NCI-H748 treated with DMSO at 0.1 percent for 48 hours (cell line): ENCODE measurements at places on chromosomes 3 and 15.
A peak's percentile ranks its signal among the peaks of the same experiment; 100 is the strongest.

DNA sequence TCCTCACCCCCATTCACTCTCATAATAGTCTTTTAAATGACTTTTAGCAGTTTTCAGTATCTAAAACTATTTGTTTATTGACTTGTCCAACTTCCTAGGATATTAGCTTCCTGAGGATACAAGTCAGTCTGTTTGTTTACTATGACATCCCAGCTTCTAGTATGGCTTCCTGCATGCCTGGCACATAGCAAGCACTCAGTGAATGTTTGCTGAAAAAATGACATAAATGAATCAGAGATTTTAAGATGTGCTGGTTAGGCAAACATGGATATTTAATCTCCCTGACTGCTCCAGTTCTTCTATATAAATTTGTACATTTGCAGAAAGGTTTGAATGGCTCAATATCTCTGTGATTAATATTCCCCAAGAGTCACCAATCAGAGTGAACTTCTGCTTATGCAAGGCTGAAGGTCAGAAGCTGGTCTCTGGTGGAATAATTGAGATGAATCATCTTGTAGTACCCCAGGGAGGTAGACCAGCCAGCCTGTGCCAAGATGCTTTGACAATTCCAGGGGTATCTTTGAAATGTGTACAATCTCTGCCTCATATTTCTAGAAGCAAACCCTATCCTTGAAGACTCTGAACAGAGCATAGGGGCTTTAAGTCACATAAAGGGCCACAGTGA lies 219.0 kb upstream of the LMCD1 start:
- no peak for DNase-seq

- no peak for DNase-seq
Measured at GRCh38 chr15:99873451-99873850, 140.2 kb upstream of the LYSMD4 start.

- DNase-seq, result no peak
Measured at GRCh38 chr15:26134152-26134551, 271.0 kb upstream of the ATP10A start.

DNA sequence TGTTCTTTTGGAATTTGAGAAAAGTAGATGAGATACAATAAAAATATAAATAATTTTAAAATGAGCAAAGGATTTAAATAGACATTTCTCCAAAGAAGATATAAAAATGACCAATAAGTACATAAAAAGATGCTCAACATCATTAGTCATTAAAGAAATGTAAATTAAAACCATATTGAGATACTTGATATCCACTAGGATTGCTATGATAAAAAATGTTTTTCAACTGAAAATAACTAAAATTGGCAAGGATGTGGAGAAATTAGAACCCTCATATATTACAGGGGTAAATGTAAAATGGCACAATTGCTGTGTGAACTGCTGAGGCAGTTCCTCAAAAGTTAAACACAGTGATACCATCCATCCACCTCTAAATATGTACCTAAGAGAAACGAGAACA lies 38.8 kb downstream of the LRRFIP2 start:
- DNase-seq, result no peak

DNA sequence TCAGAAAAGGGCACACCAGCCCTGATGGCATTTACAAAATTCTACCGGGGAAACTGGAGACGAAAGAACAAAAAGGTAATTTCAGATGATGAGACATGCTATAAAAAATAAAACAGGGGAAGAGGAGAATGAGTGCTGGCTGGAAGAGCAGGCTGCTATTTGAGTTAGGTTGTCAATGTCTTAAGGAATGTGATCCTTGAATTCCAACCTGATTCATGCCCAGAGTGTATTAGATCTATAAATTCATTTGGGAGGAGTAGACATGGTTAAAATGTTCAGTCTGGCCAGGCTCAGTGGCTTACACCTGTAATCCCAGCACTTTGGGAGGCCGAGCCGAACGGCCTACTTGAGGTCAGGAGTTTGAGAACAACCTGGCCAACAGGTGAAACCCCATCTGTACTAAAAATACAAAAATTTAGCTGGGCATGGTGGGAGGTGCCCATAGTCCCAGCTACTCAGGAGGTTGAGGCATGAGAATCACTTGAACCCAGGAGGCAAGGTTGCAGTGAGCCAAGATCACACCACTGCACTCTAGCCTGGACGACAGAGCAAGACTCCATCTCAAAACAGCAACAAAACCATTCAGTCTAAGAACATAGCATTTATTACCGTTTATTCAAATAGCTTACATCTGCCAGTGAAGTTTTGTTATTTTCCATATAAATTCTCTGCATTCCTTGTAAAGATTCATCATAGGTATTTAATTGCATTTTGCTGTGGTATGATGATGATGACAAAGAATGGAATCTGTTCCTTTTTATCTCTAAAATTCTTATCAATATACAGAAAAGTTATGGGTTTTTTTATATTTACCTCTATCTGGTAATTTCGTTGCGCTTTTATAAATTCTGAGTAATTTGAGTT lies 126.7 kb upstream of the NR2E3 start:
- DNase-seq, result no peak

- no peak for DNase-seq
Measured at GRCh38 chr15:52259503-52259902, 36.1 kb downstream of the MYO5C start.

DNA sequence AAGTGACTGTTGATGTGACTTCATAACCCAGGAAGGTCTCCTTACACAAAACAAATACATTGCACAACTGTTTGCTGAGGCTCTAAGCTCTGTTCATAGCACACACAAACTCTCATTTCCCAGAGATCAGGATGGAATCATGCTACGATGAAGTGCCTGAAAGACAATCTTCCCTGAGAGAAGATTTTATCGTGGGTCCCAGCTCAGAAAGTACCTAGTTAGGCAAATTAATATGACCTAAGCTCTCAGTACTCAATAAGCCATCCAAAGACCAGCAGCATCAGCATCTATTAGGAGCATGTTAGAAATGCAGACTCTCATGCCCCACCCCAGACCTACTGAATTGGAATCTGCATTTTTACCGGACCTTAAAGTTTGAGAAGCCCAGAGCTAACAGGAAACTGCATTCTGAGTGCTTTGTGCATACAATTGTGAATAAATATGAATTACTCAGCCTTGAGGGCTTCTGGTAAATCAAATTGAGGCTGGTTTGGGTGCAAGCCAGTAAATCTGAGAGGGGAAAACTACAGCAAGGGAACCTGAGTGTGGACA lies 161.5 kb upstream of the C2CD4B start:
- DNase-seq, result no peak

DNA sequence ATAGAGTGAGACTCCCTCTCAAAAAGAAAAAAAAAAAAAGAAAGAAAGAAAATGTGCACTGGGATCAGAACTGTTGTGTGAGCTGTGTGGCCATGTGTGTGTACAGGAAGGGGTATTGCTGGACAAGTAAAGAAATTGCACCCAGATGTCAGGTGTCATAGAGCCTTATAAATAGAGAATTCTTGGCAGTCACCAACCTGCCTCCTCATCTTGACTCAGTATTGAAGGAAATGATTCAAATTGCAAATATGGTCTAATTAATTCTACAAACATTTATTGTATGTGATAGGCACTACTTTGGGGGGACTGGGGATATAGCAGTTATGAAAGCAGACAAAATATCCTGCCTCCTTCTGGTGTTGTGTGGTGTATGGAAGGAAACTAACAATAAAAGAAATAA lies 243.8 kb upstream of the TTC14 start:
- no peak for DNase-seq

DNA sequence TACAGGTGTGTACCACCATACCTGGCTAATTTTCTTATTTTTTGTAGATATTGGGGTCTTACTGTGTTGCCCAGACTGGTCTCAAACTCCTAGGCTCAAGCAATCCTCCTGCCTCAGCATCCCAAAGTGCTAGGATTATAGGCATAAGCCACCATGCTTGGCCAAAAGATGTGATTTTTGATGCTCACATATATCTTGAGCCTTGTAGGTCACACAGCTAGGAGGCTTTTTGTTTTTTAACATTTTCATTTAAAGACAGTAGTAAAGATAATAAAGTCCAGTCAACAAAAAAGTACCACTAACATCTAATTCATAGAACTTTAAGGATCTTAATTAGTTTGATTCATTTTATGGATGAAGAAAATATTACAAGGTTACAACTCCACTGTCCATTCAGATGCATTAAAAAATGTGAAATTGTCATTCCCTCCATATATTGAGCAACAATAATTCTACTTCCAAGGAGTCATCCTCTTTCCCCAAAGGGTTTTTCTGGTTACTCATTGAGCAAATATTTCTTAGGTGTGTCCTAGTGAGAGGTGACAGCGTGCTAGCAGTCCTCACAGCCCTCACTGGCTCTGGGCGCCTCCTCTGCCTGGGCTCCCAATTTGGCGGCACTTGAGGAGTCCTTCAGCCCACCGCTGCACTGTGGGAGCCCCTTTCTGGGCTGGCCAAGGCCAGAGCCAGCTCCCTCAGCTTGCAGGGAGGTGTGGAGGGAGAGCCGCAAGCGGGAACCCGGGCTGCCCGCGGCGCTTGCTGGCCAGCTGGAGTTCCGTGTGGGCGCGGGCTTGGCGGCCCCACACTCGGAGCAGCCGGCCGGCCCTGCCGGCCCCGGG lies 8.3 kb upstream of the TASOR start:
- DNase-seq, result no peak

DNA sequence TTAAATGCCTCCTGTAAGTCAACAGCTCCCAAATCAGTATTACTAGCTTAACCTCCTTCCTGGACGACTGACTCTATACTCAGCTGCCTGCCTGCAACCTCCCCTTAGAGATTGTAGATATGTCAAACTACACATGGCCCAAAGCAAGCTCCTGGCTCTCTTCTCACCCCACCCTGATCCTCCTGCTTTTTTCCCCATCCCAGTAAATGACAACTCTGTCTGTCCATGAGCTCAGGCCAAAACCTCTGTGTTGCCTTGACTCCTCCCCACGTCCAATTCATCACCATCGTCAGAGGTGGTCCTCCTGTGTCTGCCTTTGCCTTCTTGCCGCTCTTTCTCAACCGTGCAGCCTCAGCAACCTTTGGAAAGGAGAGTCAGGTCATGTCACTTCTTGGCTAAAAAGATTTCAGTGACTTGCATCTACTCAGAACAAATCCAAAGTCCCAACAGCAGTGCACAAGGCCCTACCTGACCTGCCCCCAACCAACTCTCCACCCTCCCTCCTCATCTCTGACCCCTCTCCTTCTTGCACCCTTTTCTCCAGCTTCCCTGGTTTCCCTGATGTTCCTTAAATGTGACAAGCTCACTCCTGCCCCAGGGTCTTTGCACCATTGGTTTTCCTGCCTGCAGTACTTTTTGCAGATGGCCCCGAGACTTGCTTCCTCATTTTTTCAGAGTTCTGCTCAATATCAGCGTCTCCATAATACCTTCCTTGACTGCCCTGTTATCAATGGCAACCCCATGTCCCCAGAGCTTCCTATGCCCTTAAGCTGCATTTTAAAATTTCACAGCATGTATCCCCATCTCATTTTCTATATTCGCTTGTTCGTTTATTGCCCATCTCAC lies 52.8 kb downstream of the LSM3 start:
- DNase-seq, result no peak

DNA sequence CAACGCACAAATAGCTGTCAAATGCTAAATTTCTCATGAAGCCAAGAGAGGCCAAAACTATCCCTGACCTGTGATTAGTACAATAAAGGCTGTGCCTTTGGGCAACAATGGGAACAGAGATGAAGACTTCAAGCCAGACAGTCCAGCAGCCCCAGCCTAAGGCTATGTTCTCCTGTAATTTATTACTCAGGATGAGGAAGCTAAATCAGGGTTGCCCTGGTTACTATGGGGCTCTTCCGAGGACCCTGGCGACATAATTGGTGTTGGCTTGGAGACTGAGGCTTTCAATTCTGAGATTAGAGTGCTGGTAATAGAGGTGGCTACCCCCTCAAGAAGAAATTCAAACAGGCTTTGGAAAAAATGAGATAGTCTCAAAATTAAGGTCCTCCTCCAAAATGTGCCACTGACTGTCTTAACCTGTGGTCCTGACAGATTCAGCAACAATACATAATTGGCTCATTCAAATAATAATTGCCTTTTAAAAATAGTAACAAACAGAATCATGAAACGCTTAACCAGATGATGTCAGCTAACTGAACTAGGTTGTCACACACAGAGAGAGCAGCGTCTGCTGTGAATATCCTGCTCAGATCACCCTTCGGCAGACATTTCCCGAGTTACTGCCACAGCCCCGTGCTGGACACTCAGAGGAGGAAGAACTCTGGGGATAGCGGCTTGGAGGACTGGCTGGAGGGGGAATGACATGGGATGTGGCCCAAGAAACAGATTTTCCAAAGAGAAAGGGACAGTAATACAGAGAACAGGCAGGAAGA lies 43.0 kb downstream of the NSMCE3 start:
- DNase-seq, result peak; percentile 30

- no peak for DNase-seq
Measured at GRCh38 chr15:41231422-41232226, 556 bp downstream of the CHP1 start.

DNA sequence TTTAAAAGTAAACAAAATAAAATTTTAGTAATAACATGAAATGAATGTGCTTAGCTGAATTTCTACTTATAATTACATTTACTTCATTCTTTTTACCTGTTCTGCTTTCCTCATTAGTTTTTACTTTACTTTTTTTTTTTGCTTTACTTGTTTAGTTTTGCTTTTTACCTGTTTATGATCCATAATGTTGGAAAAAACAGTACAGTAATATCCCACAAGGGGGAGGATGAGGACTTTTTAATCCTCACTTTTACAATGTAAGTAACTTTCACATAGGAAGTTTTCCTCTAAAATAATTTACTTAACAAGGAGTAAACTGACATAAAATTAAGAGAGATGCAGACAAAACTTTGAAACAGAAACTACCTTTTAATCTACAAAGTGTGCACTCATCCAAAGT lies 268.7 kb downstream of the TBC1D5 start:
- DNase-seq, result no peak

DNA sequence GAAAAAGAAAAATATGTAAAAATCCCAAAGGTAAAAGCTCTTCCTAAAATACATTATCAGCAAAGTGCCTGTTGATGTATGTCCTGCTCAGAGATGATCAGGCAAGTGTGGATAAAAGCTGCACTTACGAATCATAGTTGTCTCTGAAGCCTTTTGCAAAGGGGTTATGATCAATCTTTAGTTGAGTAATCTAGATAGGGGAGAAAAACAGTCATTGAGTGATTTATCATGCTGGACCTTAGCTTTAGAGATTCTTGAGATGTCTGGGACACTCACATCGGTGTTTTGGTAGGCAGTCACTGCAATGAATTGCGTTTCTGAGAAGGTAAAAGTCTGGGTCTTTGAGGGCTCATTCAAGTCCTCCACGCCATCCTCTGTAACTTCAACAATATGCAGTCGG lies 3.7 kb downstream of the EOMES start:
- no peak for DNase-seq

GRCh38 chr3:139978966-139979365 lies 44.0 kb downstream of the CLSTN2 start:
- DNase-seq, result no peak

GRCh38 chr3:182843478-182843877 lies 50.2 kb downstream of the ATP11B start:
- no peak for DNase-seq

DNA sequence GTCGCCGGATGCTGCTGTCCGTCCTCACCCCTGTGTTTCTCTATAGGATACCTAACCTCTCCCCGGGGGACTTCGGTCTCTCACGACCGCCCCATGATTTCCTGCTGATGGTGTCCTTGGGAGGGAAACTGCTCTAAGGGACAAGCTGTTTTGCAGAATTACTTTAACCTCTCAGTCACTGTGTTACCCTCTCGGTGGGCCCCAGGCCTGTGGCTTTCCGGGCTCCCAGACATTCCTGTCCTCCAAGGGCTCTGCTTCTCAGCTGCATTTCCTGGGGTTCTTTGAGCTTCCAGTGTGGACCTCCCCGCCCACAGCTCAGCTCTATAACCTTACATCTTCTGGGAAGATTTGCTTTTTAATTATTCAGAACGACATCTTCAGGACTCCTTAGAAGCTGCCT lies 40.9 kb downstream of the CHST2 start:
- no peak for DNase-seq

GRCh38 chr15:33064878-33065277 lies 129.6 kb downstream of the FMN1 start:
- no peak for DNase-seq
